Activated T-helper 2 cell treated with anti-CD3 and anti-CD28 coated beads, Interferon-gamma antibody, Interleukin-2, Interleukin-4, amounts not matched to agents 10 μg/mL and 5 μg/mL and 100 μg/mL, durations not matched to agents 14 hours and 24 hours and 36 hours (primary cell): ENCODE measurements at places on chromosomes 5 and 9. TPM values are rescaled to one million over a fixed set of nuclear protein-coding genes. Genes with fewer than 3 reads are reported as not detected.

DNA sequence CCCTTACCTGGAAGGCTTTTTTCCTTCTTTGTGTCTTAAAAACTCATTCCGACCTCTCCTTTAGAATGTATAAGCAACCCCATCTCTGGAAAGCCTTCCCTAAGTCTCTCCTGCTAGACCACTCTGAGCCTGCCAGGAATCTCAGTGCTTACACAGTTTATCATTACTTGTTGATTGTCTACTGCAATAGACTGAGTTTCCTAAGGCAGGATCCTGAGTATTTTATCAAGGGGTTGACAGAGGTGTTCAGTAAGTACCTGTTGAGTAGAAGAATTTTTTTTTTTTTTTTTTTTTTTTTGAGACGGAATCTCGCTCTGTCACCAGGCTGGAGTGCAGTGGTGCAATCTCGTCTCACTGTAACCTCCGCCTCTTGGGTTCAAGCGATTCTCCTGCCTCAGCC is 2.6 kb upstream of the TJP2 start:
- H3K36me3 ChIP-seq: no peaks in the 10 kb centered on the region
- H3K4me1 ChIP-seq: peaks cover 54% of the 10 kb centered on the region
- DNase-seq: no peak
- no peak overlapping the region for H3K4me3 ChIP-seq
- H3K27ac ChIP-seq: no peak overlapping the region

- H3K27ac ChIP-seq: no peak overlapping the region
- peaks cover 24% of the 10 kb centered on the region for H3K36me3 ChIP-seq
- H3K4me3 ChIP-seq: no peak overlapping the region
- no peaks in the 10 kb centered on the region for H3K27me3 ChIP-seq
- peaks cover 26% of the 10 kb centered on the region for H3K4me1 ChIP-seq
Measured at GRCh38 chr9:37787059-37787458, 2.2 kb upstream of the EXOSC3 start.

- peaks cover 4% of the 10 kb centered on the region for H3K27me3 ChIP-seq
- H3K4me3 ChIP-seq: no peak overlapping the region
- no peak overlapping the region for H3K27ac ChIP-seq
- no peak for DNase-seq
Measured at GRCh38 chr9:38233343-38233742, 159.2 kb upstream of the ALDH1B1 start.

The IL9 gene
- 94.0 and 104 TPM in 2 replicates for total RNA-seq

The HNRNPK gene
- total RNA-seq: 855 and 856 TPM in 2 replicates

DNA sequence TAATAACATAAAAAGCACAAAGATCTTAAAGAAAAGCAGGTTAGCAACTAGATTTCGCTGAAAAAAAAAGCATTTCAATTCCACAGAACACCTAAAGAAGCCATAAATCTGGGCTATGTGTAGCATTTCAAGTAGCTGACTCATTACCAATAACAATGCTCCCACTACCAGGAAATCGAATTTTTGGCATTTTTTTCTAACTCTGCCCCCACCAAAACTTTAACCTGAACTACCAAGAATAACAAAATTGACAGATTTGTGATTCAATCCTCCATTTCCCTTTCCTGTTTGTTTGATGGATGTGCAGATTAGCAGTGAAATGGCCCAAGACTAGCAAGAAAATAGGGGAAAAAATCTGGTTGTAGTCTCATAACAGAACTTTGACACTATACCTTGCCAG is 180.2 kb downstream of the RASEF start:
- no peak overlapping the region for H3K4me3 ChIP-seq
- no peak overlapping the region for H3K27ac ChIP-seq
- DNase-seq: no peak

DNA sequence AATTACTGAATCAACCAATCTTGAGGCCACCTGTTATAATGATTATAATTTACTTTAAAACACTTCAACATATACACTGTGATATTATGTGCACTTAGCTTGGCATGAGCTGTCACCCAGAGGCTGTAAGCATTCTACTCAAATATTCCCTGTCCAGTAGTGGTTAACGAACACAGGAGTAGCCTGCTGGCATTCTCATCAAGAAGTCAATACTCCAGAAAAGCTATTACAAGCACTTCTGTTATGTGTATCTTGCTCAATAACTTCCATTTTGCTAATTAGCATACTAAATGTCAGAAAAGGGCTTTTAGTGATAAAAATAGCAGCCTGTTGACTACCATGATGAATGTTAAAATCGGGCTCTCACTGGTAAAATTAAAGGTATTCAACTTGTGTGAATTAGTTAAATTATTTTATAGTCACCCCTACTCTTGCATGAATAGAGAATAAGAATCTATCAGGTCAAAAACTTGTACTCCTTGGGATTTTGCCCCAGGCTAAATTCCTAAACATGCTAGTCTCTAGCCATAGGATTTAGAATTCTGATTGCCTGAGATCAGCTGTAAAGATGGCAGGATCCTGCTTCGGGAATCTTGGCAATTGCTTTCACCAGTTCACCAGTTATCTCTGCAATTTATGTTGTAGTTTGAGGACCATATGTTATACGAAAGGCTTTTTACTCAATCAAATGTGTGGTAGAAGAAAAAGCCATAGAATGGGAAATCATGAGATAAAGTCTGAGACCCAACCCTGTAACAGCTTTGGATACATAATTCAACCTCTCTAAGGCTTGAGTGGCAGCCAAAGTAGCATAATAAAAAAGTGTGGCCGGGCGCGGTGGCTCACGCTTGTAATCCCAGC is 43.4 kb upstream of the PAM start:
- DNase-seq: no peak
- H3K27ac ChIP-seq: no peak overlapping the region
- peaks cover 11% of the 10 kb centered on the region for H3K27me3 ChIP-seq
- peaks cover 2% of the 10 kb centered on the region for H3K4me1 ChIP-seq
- no peak overlapping the region for H3K4me3 ChIP-seq

The ORM2 gene
- total RNA-seq: not detected in 2 replicates

The TAF11L5 gene
- total RNA-seq: not detected in 2 replicates

The ENHO gene
- total RNA-seq: not detected in 2 replicates

GRCh38 chr9:109641372-109641659 is 138.7 kb upstream of the PALM2AKAP2 start:
- DNase-seq: no peak
- no peaks in the 10 kb centered on the region for H3K36me3 ChIP-seq
- H3K4me1 ChIP-seq: no peaks in the 10 kb centered on the region
- no peak overlapping the region for H3K4me3 ChIP-seq
- peaks cover 48% of the 10 kb centered on the region for H3K27me3 ChIP-seq

DNA sequence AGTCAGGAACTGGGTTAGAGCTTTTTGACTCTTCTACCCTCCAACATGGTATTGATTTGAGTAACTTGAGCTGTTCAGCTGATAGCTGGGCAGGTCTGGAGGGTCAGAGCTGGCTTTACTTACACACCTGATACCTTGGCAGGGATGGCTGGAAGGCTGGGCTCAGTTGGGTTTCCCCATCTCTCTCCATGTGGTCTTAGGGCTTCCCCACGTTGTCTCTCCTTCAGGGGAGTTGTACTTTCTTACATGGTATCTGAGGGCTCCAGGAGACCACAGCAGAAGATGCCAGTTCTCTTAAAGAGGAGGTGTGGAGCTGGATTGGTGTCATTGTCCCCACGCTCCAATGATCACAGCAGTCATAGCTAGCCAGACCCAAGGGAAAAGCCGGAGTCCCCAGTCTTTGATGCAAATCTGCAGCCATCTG is 25.6 kb downstream of the ISOC1 start:
- H3K4me1 ChIP-seq: peaks cover under 1% of the 10 kb centered on the region
- no peaks in the 10 kb centered on the region for H3K36me3 ChIP-seq
- no peak overlapping the region for H3K27ac ChIP-seq
- no peaks in the 10 kb centered on the region for H3K27me3 ChIP-seq
- H3K4me3 ChIP-seq: no peak overlapping the region

DNA sequence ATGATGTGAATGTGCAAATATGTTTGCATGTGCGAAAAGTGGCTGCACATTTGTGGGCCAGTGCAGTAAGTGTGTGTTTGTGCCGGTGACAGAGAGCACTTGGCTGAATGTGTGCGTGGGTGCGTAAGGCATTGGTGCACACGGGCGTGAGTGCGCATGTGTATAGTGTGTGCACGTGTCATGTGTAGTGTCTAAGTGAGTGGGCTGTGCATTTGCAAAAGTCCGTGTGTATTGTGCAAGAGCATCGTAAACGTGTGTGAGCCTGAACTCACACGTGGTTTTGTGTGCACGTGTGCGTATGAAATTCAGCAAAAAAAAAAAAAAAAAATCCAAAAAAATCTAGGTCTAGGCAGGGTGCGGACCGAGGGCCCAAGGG is 6.5 kb upstream of the EBF1 start:
- DNase-seq: no peak
- no peaks in the 10 kb centered on the region for H3K36me3 ChIP-seq
- peaks cover 14% of the 10 kb centered on the region for H3K4me1 ChIP-seq
- H3K4me3 ChIP-seq: peak overlapping the region; percentile 72
- H3K27me3 ChIP-seq: peaks cover 73% of the 10 kb centered on the region

DNA sequence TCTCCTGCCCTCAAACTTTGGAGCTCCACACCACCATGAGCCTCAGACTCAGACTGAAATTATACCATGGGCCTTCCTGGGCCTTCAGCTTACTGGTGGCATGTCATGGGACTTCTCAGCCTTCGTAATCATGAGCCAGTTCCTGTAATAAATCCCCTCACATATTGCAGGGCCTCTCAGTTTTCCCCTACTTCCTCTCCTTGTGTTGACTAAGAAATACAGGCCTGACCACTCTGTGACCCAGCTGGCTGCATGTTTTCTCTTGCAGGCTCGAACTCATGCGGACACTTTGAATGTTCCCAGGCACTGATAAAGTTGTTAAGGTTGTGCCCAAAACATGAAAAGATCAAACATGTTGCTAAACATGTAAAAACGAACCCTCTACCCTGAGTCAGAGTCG is 26.2 kb upstream of the SHC3 start:
- no peaks in the 10 kb centered on the region for H3K4me1 ChIP-seq
- H3K27me3 ChIP-seq: no peaks in the 10 kb centered on the region
- no peak overlapping the region for H3K4me3 ChIP-seq
- H3K27ac ChIP-seq: no peak overlapping the region
- DNase-seq: no peak
- no peaks in the 10 kb centered on the region for H3K36me3 ChIP-seq

The PTPN3 gene
- 9.2 and 9.4 TPM in 2 replicates for total RNA-seq

DNA sequence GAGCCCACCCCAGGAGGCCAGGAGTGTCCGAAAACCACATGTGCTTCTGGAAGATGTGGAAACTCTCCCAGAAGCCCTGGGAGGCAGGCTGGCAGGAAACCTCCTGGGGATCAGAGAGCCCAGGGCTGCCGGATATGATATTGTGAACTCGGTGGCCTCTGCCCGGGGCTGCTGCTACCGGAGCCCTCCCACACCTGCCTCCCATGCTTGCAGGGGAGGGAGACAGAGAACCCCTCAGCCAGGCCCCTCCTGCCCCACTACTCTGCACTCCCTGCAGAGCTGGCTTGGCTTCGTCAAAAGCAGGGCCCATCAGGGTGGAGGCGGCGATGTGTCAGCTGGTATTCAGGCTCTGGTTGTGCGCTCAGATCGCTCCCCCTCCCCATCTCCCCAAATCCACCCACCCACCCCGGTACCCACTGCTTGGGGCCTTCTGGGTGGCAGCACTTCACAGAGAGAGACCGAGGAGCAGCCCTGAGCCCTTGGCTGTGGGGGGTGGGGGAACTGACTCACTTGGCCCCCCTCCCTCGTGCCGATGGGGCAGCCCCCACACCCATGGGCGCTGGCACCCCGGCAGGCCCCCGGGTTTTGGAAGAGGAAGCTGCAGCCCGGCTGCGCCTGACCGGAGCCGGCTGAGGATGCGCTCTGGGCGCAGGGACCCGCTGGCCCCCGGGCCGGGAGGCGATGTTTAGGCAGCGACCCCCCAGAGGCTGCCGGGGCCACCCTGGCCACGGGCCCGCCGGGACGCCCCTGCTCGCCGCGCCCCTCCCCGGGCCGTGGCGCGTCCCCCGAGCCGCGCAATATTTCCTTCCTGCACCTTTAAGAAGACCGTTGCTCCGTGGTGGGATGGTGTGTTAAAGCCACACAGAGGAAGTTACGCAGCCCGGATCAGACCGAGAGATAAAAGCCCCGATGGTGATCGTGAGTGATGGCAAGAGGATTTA is 786 bp upstream of the NTNG2 start:
- peak overlapping the region; percentile 93 for H3K4me3 ChIP-seq
- peak overlapping the region; percentile 87 for H3K27ac ChIP-seq
- DNase-seq: peak; percentile 60
- peaks cover 16% of the 10 kb centered on the region for H3K4me1 ChIP-seq
- peaks cover 51% of the 10 kb centered on the region for H3K27me3 ChIP-seq
- H3K36me3 ChIP-seq: peaks cover 6% of the 10 kb centered on the region

DNA sequence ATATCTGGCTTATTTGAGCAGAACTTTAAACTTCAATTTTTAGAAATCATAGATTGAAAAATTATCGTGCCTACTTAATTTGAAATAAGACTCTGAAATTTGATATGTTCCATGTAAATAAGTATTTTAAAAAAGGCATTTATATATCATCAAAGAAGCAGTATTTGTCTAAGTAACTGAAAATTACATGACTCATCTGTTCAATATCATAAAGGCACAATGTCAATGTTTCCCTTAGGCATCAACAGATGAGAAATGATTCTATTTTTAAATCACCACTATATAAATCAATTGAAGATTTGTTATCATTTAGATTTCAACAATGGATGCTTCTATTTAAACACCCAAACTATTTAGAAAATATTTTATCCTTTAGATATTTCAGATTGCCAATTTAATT is 142.9 kb upstream of the POU5F2 start:
- H3K27ac ChIP-seq: no peak overlapping the region
- H3K4me1 ChIP-seq: peaks cover 11% of the 10 kb centered on the region
- no peaks in the 10 kb centered on the region for H3K27me3 ChIP-seq
- H3K36me3 ChIP-seq: no peaks in the 10 kb centered on the region
- no peak overlapping the region for H3K4me3 ChIP-seq

DNA sequence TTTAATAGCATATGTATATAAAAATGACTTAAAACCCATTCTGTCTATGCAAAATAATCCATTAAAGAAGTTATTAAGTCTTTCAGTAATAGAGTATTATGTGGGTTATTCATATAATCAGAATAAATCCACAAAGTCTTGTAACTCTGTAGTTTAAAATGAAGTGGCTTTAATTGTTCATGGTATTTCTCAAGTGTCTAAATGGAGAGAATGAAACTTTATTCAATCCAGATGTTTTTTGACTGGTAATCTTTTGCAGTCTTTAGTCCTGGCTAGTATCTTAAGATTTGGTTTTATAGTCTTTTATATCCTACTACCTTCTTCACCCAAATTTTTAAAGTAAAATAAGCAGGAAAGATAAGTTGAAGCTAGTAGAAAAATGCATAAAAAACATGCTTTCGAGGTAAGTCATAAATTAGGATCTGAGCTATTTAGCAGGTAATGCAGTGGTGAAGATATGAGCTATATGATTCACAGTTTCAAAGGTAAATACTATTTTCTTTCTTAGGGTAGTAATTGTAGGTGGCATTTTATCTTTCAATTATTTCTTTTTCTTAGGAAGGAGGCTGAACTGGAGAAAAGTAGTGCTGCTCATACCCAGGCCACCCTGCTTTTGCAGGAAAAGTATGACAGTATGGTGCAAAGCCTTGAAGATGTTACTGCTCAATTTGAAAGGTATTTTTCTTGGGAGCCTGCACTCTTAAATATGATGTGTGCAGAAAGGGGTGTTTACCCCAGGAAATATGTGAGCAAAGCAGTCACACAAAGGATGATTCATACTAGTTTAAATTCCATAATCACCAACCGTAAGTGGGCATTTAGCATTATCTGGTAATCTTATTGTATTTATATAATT is 17.9 kb downstream of the HMMR start:
- no peak for DNase-seq
- peaks cover 82% of the 10 kb centered on the region for H3K36me3 ChIP-seq
- H3K27ac ChIP-seq: peak overlapping the region; percentile 28
- H3K4me1 ChIP-seq: peaks cover 15% of the 10 kb centered on the region
- H3K27me3 ChIP-seq: no peaks in the 10 kb centered on the region

- H3K36me3 ChIP-seq: no peaks in the 10 kb centered on the region
- peak overlapping the region; percentile 90 for H3K4me3 ChIP-seq
- peak overlapping the region; percentile 70 for H3K27ac ChIP-seq
- no peak for DNase-seq
- H3K27me3 ChIP-seq: no peaks in the 10 kb centered on the region
- peaks cover 3% of the 10 kb centered on the region for H3K4me1 ChIP-seq
Measured at GRCh38 chr9:129027685-129028191, 393 bp downstream of the SH3GLB2 start.
